Lung microvascular endothelial cell (primary cell): ENCODE measurements at places on chromosomes 12 and 14. TPM values are rescaled to one million over a fixed set of nuclear protein-coding genes. Genes with fewer than 3 reads are reported as not detected.

Gene SLC7A7
- total RNA-seq, result 5.0 and 6.7 TPM in 2 replicates

GRCh38 chr14:71324767-71325272 is 417.6 kb downstream of the PCNX1 start:
- peak; percentile 7 for DNase-seq

DNA sequence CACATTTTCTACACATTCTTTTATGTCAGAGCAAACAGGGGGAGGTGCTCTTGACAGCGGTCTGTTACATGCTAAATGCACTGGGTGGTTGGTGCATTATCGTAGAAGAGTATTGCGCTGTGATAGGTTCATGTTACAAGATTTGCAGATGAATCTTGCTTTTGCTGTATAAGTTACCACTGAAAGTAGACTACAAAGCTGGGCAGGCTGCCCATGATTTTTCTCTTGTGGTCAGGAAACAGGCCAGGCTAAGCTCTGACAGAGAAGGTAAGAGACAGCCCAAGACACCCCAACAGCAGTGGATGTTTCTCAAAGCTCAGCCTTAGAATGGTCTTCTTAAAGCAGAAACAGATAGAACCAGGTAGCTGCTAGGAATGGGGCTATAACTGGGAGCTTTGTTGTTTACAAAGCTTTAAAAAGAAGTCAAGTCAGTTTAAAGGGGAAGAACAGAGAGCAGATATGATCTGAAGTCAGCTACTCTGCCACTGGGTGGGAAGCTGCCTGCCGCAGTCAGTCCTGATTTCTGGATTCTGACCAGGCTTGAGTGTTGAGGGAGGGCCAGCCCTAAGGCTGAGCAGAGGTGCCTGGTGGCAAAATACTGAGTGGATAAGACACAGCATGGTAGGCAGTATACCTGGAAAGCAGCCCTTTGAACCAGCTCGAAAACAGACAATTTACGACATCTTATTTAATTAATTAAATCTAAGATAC is 9.4 kb downstream of the KCNA1 start:
- no peak for DNase-seq

GRCh38 chr14:99037777-99038430 is 234.1 kb downstream of the BCL11B start:
- no peak for DNase-seq

DNA sequence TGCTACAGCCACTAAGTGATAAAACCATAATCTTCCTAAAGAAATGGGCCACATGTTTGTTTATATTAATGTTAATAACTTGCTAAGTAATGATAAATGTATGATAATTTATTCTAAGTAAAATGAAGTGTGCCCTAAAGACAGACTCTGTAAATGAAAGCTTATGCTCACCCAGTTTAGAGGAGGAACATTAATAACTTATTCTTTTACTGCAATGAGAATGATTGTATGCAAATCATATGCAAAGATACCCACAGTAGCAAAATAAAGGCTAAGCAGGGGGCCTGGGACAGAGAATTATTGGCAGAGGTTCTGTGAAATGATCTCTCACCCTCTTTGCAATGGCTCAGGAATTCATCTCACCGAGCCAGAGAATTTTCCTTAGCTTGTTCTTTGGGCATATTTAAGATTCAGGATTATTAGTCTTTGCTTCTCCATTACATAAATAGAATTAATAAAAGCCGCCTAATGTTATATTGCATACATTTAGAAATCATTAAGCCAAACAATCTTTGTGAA is 75.9 kb downstream of the TMEM132D start:
- no peak for DNase-seq

Gene VRTN
- total RNA-seq, result not detected in 2 replicates

Gene TNS2
- 15.9 and 18.3 TPM in 2 replicates for total RNA-seq

DNA sequence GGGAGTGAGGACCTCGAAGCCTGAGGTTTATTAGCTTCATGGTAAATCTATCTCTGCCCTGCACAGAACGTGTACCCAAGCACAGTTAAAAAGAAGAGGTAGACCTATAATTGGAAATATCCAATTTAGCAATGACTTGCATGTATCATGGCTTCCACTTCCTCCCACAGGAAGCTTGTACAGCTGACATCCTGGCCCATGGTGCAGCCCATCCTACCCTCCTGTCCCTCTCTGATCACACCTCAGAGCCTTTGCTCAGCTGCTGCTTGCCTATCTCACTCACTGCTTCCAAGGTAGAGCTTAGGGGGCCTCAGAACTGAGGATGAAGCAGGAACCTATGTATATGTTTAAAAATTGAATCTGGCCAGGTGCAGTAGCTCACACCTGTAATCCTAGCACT is 4.3 kb upstream of the BCDIN3D start:
- DNase-seq, result no peak

Gene TAS2R13
- 0.20 and 0.44 TPM in 2 replicates for total RNA-seq

- no peak for DNase-seq
Measured at GRCh38 chr14:52244328-52244727, 23.2 kb upstream of the PTGDR start.

Gene MYO1H
- total RNA-seq, result not detected in 2 replicates

Gene NID2
- total RNA-seq, result 9.7 and 10.5 TPM in 2 replicates

GRCh38 chr12:86600664-86601231 is 344.6 kb upstream of the MGAT4C start:
- no peak for DNase-seq

GRCh38 chr12:39420043-39420442 is 22.9 kb downstream of the KIF21A start:
- no peak for DNase-seq

GRCh38 chr12:2299206-2299605 is 246.4 kb downstream of the CACNA1C start:
- DNase-seq, result peak; percentile 5

GRCh38 chr12:20030826-20031225 is 337.5 kb upstream of the PDE3A start:
- peak; percentile 36 for DNase-seq

- no peak for DNase-seq
Measured at GRCh38 chr12:14874882-14875281, 10.8 kb downstream of the MGP start.

DNA sequence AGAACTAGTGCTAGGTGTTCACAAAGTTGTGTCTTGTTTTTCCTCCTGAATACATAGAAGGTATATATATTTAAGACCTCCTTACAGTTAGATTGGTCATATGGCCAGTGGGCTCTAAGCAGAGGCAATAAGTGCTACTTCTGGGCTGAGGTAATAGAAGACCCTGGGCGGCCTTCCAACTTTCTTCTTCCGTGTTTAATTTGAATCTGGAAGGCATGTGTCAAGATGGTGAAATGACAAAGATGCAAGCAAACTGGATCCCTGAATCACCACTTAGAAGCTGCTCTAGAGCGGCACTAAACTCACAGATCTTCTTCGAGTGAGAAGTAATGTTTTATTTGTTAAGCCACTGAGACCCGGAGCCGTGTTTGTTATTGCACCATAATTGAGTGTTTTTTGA is 201.0 kb upstream of the GZMB start:
- DNase-seq, result no peak

DNA sequence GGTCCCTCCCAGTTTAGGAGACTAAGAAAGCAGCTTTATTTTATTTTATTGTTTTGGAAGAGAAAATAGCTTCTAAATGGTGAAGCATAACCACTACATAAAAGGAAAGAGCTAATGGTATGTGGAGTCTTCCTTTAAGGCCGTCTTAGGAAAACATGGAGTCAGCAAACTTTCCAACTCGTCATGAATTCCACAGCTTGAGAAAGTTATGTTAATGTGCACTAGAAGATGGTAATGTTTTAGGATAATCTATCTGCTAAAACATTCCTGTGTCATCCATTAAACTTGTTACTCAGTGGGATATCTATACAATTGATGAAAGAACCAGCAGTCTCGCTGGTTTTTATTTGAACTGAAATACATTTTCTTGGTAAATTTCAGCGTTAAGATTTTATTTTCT is 448.4 kb upstream of the SEL1L start:
- no peak for DNase-seq

GRCh38 chr14:94016446-94016976 is 9.6 kb upstream of the OTUB2 start:
- no peak for DNase-seq

- no peak for DNase-seq
Measured at GRCh38 chr12:85803231-85803630, 33.0 kb downstream of the RASSF9 start.

- DNase-seq, result no peak
Measured at GRCh38 chr14:97381309-97381708, 584.1 kb downstream of the VRK1 start.

- no peak for DNase-seq
Measured at GRCh38 chr12:27498149-27498548, 25.9 kb upstream of the PPFIBP1 start.

DNA sequence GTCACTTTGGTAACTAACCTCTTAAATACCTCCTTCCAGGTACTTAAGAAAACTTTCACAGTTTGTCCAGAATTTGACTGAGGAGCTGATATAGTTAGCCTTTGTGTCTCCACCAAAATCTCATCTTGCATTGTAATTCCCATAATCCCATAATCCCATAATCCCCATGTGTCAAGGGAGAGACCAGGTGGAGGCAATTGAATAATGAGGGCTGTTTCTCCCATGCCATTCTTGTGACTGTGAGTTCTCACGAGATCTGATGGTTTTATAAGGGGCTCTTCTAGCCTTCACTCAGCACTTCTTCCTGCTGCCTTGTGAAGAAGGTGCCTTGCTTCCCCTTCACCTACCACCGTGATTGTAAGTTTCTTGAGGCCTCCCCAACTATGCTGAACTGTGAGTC is 7.8 kb upstream of the NOVA1 start:
- no peak for DNase-seq

DNA sequence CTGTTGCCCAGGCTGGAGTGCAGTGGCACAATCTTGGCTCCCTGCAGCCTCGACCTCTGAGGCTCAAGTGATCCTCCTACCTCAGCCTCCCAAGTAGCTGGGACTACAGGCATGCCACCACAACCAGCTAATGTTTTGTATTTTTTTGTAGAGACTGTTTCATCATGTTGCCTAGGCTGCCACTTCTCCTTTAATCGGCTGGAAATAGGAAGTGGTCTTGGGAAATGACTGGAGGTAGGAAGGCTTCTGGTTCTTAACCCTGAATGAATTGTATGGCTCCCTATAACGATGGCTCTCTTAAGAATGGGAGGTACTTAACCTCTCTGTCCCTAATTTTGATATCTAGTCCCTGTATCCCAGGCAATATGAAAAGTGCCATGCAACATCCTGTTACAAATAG is 113.9 kb upstream of the USP15 start:
- no peak for DNase-seq

Gene VSX2
- total RNA-seq, result not detected in 2 replicates

DNA sequence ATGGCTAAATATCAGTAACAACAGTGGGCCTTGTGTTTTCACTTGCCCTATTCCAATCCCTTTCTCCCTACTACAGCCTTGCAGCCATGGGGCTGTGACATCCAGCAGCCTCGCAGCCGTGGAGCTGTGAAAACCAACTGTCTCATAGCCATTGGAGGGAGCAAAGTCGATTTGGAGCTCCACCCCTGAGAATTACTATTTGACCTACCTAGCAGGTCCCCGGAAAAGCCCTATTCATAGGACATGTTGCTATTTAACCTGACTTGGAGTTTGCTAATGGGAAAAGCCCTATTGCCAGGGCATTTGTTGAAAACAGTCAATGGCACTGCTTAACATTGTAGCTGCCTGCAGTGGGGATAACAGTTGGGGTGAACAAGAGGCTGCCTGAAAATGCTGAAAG is 33.3 kb downstream of the ERG28 start:
- no peak for DNase-seq

GRCh38 chr12:38809832-38810231 is 95.6 kb downstream of the CPNE8 start:
- DNase-seq, result no peak

Gene TEX22
- under 0.01 TPM in 2 replicates for total RNA-seq

- DNase-seq, result no peak
Measured at GRCh38 chr12:52925717-52926595, 21.1 kb upstream of the KRT8 start.

Gene FGF23
- total RNA-seq, result not detected in 2 replicates

Gene SSTR1
- total RNA-seq, result under 0.01 TPM in 2 replicates

Gene NTS
- total RNA-seq, result under 0.01 and 0.99 TPM in 2 replicates
